EH (cell line): ENCODE measurements at places on chromosomes 3 and 15.
A peak's percentile ranks its signal among the peaks of the same experiment; 100 is the strongest.

- peak; percentile 49 for DNase-seq
Observed at GRCh38 chr3:122245513-122246174, 62.2 kb downstream of the CASR start.

- peak; percentile 21 for DNase-seq
Observed at GRCh38 chr15:33675246-33675645, 293.1 kb upstream of the CHRM5 start.

GRCh38 chr3:195401943-195402342 is 40.9 kb downstream of the ACAP2 start:
- DNase-seq = no peak

- peak; percentile 92 for DNase-seq
Observed at GRCh38 chr3:17639765-17640164, 102.7 kb downstream of the TBC1D5 start.

DNA sequence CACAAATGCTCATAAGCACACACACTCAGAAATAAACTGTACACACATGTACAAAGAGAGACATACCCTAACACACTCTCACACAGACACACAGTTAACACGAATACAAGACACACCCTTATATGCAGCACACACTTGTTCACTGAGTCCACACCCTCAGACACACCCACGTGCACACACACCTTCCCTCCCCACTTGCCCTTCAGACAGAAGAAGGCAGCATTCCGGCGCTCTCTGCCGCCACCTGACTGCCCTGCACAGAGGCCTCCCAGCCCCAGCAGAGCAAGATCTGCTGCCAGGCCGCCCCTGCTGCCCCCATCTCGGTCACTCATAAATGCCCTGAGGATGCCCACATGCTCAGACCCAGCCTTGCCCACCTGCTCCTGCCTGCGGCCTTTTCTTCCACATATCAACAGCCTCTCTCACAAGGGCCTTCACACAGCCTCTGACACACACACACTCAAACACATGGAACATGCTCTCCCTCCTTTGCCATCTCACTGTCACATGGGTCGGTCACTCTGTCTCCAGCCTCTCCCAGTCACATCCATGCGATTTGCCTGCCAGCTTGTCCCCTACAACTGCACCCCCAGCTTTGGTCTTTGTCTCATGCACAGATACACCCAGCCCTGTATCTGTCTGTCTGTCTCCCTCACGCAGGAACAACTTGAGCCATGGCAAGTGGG is 71.1 kb downstream of the EPHB3 start:
- DNase-seq = no peak

- DNase-seq = no peak
Observed at GRCh38 chr3:2097641-2098191, 950 bp upstream of the CNTN4 start.

DNA sequence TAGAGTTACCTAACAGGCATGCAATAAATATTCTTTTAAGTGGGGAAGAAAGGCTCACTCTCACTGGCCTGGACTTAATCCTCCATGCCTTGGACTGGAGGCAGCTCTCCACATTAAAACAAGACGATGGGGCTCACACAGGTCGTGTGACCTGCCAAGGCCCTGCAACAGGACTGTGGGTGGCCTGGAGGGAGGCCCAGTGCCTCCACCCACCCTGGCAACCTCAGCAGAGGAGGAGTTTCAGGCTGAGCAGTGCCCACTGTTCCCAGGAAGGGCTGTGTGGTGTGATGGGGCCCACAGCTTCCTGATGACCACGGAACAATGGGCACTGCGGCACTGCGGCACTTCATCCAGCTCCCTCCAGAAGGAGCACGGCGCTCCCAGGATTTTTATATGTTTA is 5.5 kb downstream of the UROC1 start:
- DNase-seq = no peak

DNA sequence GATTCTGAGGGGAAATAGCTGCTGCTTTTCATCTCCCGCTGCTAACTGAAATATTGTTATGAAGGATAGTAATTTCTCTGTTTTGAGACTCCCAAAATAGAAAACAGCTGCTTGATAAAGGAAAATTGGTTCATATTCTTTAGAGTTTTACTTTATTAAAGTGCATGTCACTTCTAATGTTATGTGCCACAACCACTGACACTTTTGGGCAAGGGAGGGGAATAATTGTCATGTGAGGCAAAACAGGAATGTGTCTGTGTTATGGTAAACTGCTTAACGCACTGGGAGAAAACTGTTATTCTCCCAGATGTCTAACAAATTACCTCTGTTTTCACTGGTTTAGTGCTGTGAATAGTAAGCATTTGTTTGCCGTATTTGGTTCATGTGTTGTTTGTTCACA is 201.6 kb downstream of the PDZRN3 start:
- DNase-seq = no peak

GRCh38 chr3:188607805-188608315 is 453.9 kb downstream of the LPP start:
- DNase-seq = peak; percentile 21

- DNase-seq = no peak
Observed at GRCh38 chr3:152656972-152657355, 178.0 kb upstream of the P2RY1 start.

DNA sequence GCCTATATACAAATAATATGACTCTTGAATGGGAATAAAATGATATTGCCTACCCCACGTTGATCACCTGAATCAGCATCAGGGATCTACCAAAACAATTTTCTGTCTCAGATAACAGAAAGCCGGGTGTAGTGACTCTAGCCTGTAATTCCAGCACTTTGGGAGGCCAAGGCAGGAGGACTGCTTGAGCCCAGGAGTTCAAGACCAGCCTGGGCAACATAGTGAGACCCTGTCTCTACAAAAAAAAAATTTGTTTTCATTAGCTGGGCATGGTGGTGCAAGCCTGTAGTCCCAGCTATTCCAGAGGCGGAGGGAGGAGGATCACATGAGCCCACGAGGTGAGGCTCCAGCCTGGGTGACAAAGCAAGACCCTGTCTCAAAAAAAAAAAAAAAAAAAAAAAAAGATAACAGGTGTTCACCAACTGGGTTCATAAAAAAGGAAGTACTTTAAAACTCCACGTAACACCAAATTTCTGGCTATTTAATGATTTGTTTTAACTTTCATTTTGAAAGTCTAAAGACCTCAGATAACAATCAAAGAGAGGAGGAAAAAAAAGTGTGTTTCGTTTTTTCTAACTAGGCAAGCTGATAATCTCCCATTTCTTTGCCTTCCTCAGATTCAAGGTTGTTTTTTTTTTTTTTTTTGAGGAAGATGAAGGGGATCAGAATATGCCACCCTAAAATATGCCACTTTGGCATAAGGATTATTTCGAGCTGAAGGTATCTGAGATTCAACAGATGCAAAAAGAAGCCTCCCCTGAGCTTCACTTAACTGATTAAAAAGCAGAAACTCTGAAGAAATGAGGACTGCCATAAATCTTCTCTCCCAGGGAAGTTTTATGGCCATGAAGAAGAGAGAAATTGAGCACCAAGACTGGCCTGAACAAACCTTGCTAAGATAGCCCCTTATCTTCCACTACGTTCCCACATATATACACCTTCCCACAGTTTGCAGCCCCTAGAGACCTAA is 44.1 kb downstream of the TRANK1 start:
- no peak for DNase-seq

- DNase-seq = no peak
Observed at GRCh38 chr15:22963641-22964040, 16.5 kb downstream of the CYFIP1 start.

- no peak for DNase-seq
Observed at GRCh38 chr15:41843571-41843970, 4.9 kb downstream of the PLA2G4B start.

DNA sequence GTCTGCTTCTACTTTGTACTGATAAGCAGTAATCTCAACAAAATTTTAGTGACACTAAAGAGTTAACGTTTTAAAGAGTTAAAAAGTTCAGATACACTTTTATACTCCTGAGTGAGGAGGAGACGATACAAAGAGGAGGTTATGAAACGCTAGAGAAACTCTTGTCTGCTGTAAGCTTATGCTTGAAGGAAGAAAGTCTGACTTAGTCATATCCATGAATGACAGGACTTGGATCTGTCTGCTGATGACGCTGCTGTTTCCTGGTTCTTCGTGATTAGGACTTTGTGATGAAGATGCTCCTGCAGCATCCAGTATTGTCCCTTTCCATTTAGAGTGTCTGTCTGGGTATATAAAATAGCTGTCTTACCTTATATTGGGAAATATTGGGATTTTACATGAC is 15.8 kb downstream of the TCF12 start:
- DNase-seq = no peak

GRCh38 chr15:75069301-75069925 is 46.0 kb downstream of the PPCDC start:
- DNase-seq = no peak
